Pulmonary artery endothelial cell (primary cell): ENCODE measurements at places on chromosomes 13 and 19. TPM values are rescaled to one million over a fixed set of nuclear protein-coding genes. Genes with fewer than 3 reads are reported as not detected.

Gene LGALS4
- total RNA-seq, result not detected in 2 replicates

Gene MBOAT7
- total RNA-seq, result 35.5 and 63.1 TPM in 2 replicates

Gene TINCR
- total RNA-seq, result 0.11 TPM in 1 of 2 replicates, not detected in the other

Gene RFPL4A
- total RNA-seq, result 0.11 and 0.13 TPM in 2 replicates

Gene CA11
- total RNA-seq, result 2.3 and 3.2 TPM in 2 replicates

Gene ZNF44
- total RNA-seq, result 5.0 and 6.7 TPM in 2 replicates

Gene C1QTNF9B
- not detected in 2 replicates for total RNA-seq

Gene APOC4
- total RNA-seq, result not detected in 2 replicates

Gene OSCAR
- total RNA-seq, result 0.07 TPM in 1 of 2 replicates, not detected in the other

Gene PRDX2
- total RNA-seq, result 186 and 250 TPM in 2 replicates

Gene METTL21C
- not detected in 2 replicates for total RNA-seq
